NT2/D1 (cell line): ENCODE measurements at places on chromosomes 3 and 15.

DNA sequence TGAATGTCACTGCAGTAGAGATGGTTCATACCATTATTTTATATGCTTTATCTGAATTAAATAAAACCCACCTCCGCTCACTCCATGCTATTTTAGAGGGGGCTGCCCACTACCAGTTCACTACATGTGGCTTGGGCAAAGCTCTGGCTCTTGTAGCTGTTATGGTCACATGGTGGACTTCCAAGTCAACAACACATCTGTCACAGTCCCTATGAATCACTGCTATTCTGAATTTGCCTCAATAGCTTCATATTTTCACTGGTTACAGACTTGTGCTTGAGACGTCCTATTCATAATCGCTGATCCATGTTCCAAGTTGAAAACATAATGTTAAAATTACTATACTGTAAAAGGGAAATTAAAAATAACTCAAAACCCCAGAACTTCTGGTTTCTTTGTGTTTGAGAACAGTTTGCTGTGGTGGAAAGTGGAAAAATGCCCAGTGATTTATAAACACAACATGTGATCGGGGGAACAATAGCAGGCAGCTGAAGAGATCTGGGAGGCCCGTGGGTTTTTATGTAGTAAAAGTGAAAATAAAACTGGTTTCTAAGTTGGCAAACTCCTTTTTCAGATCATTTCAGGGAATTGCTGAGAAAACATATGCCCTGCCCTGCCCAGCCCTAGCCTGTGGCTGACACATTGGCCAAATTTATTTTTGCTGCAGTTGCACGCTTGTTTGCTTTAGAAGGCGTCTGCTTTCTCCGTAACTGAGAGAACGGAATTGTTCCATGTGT, 128.8 kb upstream of the PRR23C start:
- DNase-seq: no peak

DNA sequence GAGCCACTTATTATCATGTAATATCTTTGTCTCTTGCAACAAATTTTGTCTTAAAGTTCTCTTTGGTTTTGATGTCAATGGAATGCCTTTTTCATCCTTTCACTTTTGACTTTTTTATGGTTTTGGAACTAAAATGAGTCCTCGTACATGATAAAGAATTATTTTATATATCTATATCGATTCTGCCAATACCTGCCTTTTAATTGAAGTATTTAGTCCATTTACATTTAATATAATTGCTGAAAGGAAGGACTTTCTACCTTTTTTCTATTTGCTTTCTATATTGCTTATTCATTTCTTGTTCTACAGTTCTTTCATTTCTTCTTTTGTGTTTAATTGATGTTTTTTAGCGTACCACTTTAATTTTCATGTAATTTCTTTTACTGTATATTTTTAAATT, 32.8 kb downstream of the GABRA5 start:
- DNase-seq: no peak

GRCh38 chr3:82509106-82509842, 747.8 kb upstream of the GBE1 start:
- DNase-seq: no peak

DNA sequence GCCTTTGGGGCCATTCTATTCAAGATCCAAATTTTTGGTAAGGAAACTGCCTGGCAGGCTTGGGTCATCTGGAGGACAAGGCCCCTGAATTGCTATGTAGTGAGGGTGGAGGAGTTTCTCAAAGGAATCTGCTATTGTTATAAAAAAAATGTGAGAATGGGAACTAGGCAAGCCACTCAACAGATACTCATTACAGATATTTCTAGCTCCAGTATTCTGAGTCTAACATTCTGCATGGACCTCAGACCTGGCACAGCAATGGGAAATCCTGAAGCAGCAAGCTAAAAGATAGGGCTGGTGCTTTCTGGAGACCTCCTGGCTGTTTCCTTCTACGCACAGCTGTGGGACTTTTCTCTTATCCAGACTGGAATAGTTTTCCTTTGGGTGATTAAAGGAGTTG, 430.7 kb upstream of the RBMS3 start:
- no peak for DNase-seq

DNA sequence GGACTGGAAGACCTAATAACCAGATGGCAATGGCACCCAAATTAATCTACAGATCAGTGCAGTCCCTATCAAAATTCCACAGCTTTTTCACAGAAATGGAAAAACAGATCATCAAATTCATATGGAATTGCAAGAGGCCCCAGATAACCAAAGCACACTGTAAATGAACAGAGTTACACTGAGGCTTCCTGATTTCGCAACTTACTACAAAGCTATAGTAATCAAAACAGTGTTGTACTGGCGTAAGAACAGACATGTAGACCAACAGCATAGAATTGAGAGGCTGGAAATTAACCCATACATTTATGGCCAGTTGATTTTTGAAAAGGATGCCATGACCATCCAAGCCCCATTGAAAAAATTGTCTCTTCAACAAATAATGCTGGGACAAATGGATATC, 16.2 kb downstream of the XPC start:
- no peak for DNase-seq

DNA sequence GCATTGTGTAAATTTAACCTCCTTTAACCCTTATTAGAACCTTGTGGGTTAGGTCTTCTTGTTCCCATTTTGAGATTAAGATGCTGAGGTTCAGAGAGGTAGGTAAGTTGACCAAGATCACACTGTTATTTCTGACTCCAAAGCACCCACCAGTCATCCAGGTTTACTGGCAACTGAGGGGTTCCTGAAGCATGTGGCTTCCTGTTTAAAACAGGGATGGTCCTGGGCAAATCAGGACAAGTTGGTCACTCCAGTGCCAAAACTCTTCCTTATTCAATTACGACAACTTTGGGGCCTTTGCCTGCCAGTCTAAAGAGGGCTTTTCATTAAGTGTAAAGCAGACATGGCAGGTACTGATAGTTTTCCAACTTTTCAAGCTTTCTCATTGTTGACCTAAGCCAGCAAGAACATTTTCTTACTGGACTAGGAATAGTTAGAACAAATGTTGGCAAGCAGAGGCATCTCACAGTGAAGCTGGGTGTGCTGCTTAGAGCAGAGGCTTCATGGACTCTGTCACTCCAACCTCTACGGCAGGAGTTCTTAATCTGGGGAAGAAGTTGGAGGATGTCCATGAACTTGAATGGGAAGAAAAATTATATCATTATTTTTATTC, 149.4 kb upstream of the ADAMTS9 start:
- DNase-seq: no peak
